ENCODE measurements at places on chromosomes 11 and 22.
A peak's percentile ranks its signal among the peaks of the same experiment; 100 is the strongest.

- no peak for DNase-seq
These were observed 20.9 kb downstream of the MICALL1 start for GRCh38 chr22:37926771-37927636.

GRCh38 chr11:125322289-125322688 is 157.7 kb downstream of the PKNOX2 start:
- no peak for DNase-seq

- DNase-seq = no peak
These were observed 60.9 kb downstream of the CELSR1 start for GRCh38 chr22:46476547-46476941.

GRCh38 chr11:19259487-19260345 is 19.0 kb upstream of the E2F8 start:
- peak; percentile 45 for DNase-seq

GRCh38 chr22:36425977-36426523 is 38.3 kb upstream of the MYH9 start:
- DNase-seq = no peak

DNA sequence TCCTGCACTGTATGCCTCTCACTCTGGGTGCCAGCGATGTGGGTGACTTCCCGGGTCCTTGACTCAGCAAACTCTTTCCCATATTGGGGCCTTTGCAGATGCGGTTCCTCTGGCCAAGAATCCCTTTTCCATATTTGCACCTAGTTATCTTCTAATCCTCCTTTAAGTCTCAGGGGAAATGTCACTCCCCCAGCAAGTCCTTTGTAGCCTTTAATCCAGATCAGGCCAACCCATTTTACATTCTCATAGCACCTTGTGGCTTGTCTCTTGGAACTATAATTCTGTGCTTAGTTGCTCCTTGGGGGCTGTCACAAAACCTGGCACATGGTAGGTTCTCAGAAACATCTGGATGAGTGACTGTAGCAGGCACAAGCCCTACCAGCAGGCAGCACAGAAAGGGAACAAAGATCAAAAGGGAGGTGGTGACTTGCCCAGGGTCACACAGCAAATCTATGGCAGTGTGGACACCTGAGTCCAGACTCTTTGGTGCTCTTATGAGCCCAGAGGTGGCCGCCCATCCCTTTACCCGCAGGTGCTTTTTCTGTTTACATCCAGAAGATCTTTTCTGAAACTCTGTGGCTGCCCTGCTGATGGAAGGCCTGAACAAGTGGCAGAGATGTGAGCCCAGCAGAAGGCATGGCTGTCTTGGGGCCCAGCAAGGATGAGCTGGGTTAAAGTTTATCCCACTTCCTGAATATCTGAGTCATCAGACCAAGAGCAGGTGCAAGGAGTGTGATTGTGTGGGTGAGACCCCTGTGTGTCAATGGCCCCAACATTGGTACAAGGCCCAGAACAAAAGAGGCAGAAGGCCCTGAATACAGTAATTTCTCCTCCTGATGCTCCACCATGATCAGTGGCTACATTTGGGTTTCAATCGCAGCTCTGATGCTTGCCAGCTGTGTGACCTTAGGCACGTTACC is 78.6 kb upstream of the GRK3 start:
- DNase-seq = no peak

GRCh38 chr11:66051766-66052663 is at the start of gene SF3B2:
TSS of gene SF3B2 (plus strand) at chr11:66052364. CDS start at chr11:66052385, 21 bp downstream.
- peak; percentile 94 for DNase-seq

- no peak for DNase-seq
These were observed 69.6 kb downstream of the LARGE1 start for GRCh38 chr22:33850724-33851123.

GRCh38 chr11:47415949-47416472 is 7.6 kb downstream of the SLC39A13 start:
- no peak for DNase-seq

- DNase-seq = no peak
These were observed 37.6 kb upstream of the SEZ6L start for GRCh38 chr22:26131589-26132154.
